Effector memory CD4-positive, alpha-beta T cell (primary cell): ENCODE measurements at places on chromosomes 6 and 20.

DNA sequence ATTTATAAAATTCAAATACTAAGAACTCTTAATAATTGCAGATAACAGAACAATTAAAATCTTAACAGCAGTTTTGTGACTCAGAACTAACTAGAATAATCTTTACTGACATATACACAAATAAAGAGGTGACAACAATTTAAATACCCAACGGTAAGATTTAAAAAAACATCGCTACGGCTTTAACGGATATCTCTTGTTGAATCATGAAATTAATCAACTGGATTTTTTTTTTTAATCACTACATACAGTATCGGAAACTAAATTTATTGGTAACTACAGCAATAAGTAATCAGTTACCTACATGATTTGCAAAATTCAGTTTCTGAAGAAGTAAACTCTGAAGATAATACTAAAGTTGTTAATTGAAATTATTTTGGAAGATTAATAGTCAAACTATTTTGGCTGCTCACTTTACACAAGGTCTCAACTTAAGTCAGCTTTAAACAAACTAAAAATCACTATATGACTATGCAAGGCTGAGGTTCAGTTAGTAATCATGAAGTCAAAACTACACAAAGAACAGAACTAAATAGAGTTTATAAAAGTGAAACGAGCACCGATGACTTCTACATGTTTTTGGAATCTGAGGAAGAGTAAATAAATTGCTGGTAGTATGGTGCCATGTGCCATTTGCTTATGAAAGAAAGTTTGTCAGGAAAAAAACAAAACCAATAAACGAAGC lies 128.8 kb downstream of the HUS1B start:
- DNase-seq, result no peak

DNA sequence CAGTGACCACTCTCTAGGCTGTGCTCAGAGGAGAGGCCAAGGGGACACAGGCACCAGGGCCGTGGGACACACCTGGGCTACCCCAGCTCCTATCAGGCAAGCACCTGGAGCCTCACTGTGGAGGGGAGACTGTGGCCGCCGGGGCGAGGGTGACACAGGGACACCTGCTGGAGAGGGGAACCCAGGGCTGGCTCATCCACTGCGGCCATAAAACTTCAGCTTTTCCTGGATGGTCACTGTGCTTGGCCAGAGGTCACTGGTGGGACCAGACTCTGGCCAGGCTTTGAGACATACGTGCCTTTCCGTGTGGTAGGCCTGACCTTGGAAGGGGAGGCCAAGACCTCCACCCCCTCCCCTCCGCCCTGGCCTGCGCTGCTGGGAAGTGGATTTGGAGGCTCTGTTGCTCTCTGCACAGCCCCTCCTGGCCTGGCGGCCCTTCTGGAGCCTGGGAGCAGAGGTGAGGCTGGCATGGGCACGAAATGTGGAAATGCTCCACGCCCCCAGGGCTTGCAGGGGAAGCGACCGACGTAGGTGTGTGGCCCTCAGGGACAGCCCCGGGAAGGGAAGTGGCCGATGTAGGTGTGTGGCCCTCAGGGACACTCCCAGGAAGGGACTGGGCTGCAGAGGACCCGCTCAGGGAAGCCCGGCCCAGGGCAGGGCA lies 42.9 kb upstream of the BHLHE23 start:
- no peak for DNase-seq

- DNase-seq, result no peak
These were observed 6.0 kb downstream of the TCF21 start for GRCh38 chr6:133894795-133895358.

DNA sequence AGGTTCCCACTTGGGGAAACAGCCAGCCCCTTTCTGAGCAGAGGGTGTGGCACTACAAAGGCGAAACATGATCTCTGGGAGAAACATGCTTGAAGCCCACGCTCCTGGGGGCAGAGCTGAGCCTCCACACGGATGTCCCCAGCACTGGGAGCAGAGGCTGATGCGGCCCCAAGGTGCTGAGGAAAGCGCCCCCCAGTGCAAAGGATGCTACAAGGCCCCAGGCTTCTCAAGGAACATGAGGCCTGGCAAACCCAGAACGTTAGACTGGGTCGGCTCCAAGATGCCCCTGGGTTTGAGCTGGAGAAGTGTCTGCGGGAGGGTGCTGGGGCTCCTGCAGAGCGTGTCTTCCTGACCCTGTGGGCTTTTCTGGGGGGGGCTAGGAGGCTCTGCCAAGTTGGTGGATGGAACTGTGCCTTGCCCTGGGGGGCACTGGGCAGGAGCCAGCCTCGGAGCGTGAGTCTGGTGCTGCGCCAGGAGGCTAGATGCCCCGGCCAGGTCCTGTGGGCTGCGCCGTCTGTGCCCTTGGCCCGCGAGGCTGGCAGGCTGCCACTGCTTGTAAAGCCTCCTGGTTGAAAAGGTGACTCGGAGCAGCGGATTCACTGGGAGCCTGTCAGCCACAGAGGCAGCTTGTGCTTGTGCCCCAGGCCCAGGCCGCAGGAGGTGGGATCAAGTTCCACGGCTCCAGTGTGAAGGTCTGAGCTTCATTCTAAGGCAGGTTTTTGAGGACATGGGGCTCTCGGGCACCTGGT lies 8.1 kb downstream of the SYNJ2 start:
- DNase-seq, result no peak

DNA sequence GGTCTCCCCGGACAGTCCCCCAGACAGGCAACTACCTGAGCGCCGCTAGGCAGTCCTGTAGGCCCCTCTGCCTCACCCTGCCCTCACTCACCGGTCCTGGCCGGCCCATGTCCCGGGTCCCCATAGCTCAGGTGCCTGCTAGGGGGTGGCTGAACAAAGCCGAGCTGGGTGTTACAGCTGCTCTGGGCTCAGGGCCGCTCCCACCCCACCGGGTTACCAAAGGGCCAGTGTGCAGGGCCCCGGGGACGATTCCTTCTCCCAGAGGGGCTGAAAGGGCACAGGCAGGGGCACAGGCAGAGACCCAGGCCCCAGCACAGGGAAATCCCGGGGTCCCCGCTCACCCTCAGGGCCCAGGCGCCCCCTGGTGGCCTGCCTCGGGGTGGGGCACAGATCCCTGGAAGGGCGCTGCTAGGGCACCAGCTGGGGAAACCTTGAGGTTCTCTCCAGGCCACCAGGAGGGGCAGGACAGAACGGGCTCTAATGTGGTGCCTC lies 118.4 kb downstream of the GRM4 start:
- DNase-seq, result peak; percentile 23

GRCh38 chr20:42639140-42639539 lies 550.6 kb downstream of the PTPRT start:
- no peak for DNase-seq
